CD4-positive, alpha-beta T cell treated with Interleukin-4 for 4 hours (primary cell): ENCODE measurements at places on chromosomes 7 and 10.
A peak's percentile ranks its signal among the peaks of the same experiment; 100 is the strongest.

DNA sequence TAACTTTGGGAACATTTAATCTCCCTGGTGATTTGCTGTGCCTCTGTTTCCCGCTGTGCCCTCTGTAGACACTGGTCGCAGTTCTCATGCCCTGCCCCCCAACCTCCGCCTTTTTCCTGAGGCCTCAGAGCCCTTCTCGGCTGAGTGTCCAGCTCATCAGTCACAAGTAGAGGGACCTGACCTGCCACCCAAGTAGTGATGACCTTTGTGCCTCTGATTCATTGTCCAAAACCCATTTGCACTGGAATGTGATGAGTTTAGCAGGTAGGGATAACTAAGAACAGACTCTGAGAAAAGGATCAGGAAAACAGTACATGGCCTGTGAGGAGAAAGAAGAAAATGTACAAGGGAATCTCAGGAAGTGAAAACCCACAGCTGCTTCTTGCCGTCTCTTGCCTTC is 58.8 kb downstream of the LANCL2 start:
- no peak for DNase-seq

- DNase-seq = no peak
Measured at GRCh38 chr10:3241274-3241921, 68.8 kb upstream of the PITRM1 start.

DNA sequence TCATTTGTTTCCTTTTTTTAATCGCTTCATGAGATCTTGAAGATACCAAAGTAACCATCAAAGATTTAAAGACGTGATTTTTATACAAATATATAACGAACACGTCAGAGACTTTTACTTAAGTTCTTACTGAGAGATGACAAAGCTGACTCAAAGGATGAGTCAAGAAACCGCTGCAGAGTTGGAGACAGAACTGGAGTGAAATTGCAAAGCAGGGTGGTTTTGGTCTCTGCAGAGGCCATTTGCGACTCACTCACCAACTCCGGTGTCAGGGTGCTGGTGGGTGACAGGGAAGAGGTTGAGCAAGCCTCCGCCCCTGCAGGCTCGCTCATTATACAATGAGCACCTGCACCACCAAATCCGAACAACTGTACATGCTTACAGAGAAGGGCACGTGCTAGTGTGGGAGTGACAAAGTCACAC is 75.2 kb downstream of the DNAJB6 start:
- peak; percentile 78 for DNase-seq

DNA sequence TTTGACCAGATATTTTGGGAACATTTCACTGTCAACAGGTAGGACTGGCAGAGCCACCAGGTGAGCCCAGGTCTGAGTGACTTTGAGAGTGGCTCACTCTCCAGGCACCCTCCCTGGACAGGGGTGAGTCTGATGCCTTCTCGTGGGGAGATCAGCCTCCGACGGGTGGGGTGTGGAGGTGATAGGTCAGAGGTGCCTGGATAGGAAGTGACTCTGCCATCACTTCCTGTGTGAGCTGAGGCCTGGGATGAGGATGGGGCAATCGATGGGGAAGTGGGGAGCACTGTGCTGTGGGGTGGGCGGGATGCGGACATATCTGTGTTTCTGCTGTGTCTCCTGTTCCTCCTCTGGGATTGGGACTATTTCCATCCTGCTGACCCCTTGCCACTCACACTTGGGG is 34.6 kb downstream of the IFT22 start:
- no peak for DNase-seq

DNA sequence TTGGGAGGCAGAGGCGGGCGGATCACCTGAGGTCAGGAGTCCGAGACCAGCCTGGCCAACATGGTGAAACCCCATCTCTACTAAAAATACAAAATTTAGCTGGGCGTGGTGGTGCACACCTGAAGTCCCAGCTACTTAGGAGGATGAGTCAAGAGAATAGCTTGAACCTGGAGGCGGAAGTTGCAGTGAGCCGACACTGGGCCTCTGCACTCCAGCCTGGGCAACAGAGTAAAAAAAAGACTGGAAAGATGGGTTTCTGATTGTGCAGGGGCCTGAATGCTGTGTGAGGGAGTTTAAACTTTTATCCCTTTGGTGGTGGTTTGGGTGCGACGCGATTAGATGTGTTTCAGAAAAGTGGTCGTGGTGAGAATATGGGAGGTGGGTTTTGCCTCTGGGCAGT is 1.8 kb downstream of the CHST12 start:
- DNase-seq = no peak

GRCh38 chr10:35091994-35092790 is 2.1 kb upstream of the CUL2 start:
- DNase-seq = no peak

DNA sequence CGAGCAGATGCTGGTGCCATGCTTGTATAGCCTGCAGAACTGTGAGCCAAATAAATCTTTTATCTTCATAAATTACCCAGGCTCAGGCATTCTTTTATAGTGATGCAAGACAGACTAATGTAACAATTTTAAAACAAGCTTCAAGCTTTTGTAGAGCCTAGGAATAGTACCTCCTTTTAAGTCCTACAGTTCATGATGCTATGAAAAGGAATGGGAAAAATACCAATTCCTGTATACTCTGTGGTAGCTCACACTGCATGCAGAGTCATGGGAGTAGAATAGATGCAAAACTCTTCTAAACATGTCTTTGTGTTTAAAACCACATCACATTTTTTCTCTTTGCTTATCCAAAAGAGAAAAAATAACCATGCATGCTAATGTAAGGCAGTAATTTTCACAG is 66.6 kb upstream of the WNT16 start:
- no peak for DNase-seq

- no peak for DNase-seq
Measured at GRCh38 chr7:94182721-94183120, 178.6 kb upstream of the BET1 start.

DNA sequence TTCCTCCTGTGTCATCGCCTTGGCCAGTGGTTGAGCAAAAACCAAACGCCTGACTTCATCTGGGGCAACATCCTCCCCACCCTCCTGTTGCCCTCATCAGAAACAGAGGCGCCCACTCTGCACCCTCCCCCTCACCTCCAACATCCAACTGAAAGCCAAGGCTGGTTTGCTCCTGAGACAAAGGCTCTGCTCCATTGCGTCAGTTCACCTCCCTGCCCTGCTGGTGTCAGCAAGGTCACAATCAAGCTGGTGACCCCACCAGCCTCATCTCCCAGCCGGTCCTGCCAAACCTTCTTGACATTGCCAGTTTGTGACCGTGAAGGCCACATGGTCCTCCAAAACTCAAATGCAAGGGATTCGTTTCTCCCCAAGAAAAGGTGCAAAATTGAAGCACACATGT is 131.7 kb upstream of the ADAM12 start:
- DNase-seq = no peak

GRCh38 chr7:140003913-140004382 is 58.8 kb downstream of the PARP12 start:
- DNase-seq = peak; percentile 37

- DNase-seq = no peak
Measured at GRCh38 chr7:20307901-20308300, 22.8 kb upstream of the ITGB8 start.

DNA sequence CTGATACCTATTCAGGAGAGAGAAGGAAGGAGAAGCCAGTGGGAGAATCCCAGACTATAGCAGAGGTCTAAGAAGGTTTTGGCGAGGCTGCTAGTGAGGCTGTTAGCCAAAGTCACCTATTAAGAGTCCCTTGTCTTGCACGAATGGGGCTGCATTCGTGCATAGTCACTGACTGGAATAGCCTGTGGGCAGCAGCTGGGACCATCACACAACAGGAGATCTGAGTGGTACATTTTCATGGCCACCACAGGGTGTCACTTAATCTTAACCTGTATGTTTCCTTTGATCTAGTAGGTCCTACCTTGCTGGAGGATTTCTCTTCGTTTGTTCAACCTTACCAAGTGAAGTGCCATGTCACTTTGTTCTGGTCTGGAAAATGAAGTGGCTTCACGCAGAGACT is 319.9 kb downstream of the BMPER start:
- DNase-seq = no peak

DNA sequence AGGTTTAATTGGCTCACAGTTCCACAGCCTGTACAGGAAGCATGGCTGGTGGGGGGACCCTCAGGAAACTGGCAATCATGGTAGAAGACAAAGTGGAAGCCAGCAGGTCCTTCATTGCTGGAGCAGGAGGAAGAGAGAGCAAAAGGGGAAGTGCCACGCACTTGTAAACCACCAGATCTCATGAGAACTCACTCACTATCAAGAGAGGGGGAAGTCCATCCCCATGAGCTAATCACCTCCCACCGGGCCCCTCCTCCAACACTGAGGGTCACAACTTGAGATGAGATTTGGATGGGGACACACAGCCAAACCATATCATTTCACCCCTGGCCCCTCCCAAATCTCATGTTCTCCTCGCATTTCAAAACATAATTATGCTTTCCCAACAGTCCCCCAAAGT is 171.9 kb upstream of the CACNA2D1 start:
- DNase-seq = peak; percentile 6

- no peak for DNase-seq
Measured at GRCh38 chr7:128240696-128241386, at the start of gene LEP. Gene LEP, plus strand, starts transcription at chr7:128241278. Its CDS starts 10,741 bp downstream, at chr7:128252019.

DNA sequence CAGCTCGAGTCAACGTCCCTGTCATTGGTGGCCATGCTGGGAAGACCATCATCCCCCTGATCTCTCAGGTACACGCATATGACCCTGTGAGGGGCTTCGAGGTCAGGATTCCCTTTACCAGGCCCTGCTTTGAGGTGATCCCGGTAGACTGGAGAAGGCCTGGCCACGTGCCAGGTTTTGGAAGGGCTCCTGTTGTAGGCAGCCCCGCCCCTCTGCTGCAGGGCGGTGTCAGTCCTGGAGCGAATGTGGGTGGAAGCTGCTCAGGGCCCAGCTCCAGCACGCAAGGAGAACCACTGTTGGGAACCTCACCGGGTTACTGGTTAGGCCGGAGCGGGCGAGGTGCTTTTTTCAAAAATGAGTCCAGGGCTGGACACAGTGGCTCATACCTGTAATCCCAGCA is 15.6 kb downstream of the MDH2 start:
- DNase-seq = no peak

- no peak for DNase-seq
Measured at GRCh38 chr10:33631991-33632390, 297.5 kb upstream of the NRP1 start.

DNA sequence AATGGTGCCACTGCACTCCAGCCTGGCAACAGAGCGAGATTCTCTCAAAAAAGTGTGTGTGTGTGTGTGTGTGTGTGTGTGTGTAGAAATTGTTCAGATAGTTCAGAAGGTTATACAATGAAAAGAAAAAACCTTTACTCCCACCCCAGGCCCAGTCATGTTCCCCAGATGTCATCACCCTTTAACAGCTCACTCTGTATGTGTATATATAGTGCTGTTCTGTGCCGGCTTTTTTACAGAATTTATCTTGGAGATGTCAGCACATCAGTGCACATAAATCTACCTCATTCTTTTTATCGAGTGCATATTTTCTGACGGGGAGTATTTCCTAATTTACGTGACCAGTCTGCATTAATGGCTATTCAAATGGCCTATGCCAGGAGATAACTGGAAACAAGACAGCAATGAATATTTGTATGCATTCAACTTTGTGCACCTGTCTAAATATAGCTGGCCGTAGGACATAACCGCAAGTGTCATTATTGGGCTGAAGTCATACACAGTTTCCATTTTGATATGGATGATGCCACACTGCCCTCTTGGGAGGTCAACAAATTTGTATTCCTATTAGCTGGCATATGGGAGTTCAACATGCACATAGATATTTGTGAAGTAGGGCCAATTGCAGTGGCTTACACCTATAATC is 11.7 kb downstream of the NIPSNAP2 start:
- DNase-seq = no peak

- DNase-seq = no peak
Measured at GRCh38 chr10:116216676-116217075, 56.3 kb downstream of the GFRA1 start.

DNA sequence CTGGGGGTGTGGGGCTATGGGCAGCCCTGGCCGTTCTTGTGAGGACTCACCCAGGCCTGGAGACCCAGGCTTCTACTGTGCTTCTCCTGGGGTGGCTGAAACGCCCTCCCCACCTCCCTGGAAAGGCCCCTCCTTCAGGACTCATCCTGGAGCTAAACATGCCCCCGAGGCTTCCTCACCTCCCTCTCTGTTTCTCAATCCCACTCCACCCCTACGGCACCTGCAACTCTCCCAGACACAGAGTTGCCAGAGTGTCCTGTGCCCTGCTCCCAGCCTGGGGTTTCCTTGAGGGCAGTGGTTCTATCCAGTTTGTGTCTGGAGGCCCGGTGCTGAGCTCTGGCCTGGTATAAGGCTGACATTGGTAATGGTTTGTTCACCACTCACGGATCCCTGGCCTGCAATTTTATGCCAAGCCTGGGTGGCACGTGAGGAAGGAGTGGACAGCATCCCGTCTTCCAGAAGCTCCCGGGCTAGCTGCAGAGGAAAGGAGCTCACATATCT is 68.0 kb downstream of the GRID1 start:
- no peak for DNase-seq
